NCI-H446 treated with DMSO at 0.1 percent for 48 hours (cell line): ENCODE measurements at places on chromosomes 5 and 9.

DNA sequence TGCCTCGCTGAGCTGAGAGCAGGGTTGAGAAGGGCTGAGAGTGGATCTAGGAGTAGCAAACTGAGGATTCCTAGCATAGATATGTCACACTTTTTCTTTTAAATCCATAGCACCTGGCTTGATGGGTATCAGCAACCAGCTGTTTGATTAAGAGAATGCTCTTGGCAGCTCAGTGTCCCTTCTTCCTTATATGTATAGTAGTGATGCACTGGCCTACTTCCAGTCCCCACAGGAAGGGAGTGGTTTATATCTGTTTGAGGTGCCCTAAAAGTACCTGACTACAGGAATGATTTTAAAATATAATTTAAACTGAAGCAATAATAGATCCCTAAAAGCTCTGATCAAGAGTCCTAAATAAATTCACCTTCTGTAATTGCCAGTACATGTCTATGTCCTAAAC is 546.8 kb upstream of the ZNF608 start:
- no peak for DNase-seq

DNA sequence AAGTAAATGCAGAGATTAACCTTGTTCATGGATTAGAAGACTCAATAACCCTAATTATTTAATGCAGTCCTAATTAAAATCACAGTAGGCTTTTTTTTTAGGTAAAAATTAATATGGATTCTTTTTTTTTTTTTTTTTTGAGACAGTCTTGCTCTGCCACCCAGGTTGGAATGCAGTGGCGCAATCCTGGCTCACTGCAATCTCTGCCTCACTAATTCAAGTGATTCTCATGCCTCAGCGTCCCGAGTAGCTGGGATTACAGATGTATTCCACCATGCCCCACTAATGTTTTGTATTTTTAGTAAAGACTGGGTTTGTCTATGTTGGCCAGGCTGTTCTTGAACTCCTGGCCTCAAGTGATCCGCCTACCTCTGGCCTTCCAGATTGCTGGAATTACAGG is 40.6 kb downstream of the DENND4C start:
- DNase-seq: no peak

GRCh38 chr9:105330755-105331154 is 86.3 kb downstream of the SLC44A1 start:
- no peak for DNase-seq

DNA sequence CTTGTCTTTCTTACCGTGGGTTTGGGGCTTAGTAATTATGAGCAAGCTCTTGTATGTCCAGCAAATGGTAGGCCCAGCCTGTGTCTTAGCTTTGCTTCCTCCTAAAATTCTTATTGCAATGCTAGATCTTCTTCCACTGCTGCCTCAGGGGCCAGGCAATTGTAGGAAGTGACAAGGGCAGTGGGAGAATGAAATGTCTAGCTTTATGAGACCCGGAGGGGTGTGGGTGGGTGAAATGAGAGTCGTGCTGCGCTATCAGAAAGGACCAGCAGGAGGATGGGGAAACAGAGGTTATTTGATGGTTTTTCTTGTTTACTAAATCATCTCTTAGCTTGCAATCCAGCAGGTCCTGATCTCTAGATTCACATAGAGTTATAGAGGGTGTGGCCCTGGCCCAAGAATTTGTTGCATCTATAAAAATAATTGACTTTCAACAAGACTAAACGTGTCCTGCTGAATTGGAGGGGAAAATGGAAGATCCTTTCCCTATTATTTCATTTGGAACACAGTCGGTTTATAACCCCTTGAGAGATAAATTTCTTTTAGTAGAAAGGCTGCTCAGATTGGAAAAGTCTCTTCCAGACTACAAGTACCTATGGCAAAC is 43.7 kb downstream of the ZNF366 start:
- no peak for DNase-seq

DNA sequence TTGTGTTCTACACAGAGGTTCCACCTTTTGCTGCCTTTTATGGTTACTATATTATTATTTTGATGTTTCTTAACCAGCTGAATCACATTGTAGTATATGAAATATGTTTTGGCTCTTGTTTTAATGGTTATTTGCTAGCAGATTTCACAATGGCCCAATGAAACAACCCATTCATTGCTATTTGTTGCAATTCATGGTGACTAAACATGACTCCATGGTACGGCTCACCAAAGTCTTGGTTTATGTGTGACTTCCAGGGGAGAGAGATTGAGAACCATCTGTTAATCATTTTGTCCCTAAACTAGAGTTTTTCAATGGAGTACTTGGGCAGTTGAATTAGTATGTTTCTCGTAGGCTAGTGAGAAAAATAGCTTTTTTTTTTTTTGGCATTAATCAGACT is 108.4 kb downstream of the GHR start:
- no peak for DNase-seq

DNA sequence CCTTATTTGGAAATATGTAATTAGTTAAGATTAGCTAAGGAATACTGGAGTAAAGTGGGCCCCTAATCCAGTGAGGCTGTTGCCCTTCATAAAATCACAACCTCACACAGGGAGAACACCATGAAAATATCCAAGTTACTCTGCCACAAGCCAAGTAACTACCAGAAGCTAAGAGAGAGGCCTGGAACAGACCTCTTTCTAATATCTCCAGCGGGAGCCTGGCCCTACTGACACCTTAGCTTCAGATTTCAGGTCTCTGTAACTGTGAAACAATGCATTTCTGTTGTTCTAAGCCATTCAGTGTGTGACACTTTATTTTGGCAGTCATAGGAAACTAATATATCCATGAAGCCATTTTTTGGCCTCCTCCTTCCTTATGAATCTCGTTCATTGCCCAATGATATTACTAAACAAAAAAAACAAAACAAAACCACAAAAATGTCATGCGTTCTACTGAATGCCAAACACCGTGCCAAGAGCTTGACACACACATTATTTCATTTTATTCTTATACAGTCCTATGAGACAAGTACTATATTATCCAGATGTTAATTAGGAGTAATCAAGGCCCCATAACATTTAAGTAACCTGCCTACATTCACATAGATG is 699.0 kb downstream of the MAT2B start:
- no peak for DNase-seq

DNA sequence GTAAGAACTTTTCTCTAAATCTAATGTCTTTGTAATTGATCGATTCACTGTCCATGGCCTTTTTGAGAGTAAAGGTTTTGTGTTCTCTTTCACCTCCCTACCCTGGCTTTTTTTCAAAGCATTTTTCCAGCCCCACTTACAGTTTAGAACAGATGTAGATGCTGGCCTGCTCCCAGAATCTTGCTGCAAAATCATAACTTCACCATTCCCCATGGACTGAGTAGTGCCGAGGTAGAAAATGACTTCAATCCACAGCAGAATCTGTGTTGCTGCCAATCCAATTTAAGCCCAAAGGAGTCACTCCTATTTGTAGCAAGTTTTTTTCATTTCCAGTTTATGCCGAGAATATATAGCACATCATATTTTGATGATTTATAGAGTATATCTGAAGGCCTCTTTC is 46.5 kb upstream of the CEMIP2 start:
- peak; percentile 48 for DNase-seq

DNA sequence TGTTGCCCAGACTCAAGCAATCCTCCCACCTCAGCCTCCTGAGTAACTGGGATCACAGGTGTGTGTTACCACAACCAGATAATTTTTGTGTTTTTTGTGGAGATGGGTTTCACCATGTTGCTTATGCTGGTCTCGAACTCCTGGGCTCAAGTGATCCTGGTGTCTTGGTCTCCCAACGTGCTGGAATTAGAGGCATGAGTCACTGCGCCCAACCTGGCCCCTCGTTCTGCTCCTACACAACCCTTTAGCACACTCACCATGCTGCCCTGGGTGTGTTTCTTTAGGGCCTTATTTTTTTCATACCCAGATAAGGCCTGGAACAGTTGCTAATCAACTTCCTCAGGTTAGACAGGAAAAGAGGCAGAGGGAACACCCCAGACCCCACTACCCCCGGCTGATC is 2.6 kb downstream of the PDZD2 start:
- DNase-seq: no peak

- no peak for DNase-seq
These were observed 17.3 kb upstream of the ZNF474 start for GRCh38 chr5:122112063-122112462.

DNA sequence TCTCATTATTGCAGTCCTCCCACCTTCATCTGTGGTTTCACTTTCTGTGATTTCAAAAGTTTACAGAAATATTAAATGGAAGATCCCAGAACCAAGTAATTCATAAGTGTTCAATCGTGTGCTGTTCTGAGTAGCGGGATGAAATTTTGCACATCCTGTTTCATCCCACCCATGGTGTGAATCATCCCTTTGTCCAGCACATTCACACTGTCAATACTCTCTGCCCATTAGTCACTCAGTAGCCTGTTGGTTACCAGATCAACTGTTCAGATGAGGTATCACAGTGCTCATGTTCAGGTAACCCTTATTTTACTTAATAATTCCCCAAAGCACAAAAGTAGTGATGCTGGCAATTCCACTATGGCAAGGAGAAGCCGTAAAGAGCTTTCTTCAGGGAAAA is 26.8 kb downstream of the FAM81B start:
- no peak for DNase-seq
